Vein endothelial cell (primary cell): ENCODE measurements at places on chromosomes 16 and 17. TPM values are rescaled to one million over a fixed set of nuclear protein-coding genes. Genes with fewer than 3 reads are reported as not detected.

DCXR gene
- 40.1 and 43.4 TPM in 2 replicates for total RNA-seq

CRYM gene
- total RNA-seq: not detected in 2 replicates

KRT20 gene
- not detected in 2 replicates for total RNA-seq

SLC52A1 gene
- total RNA-seq: 0.33 TPM in 1 of 2 replicates, not detected in the other

KRTAP4-9 gene
- not detected in 2 replicates for total RNA-seq

RNF227 gene
- 0.76 and 0.98 TPM in 2 replicates for total RNA-seq

FOXF1 gene
- 0.19 and 0.65 TPM in 2 replicates for total RNA-seq

TXNDC11 gene
- 43.8 and 46.0 TPM in 2 replicates for total RNA-seq

AATK gene
- 3.1 and 5.6 TPM in 2 replicates for total RNA-seq

RAB11FIP4 gene
- not detected in 2 replicates for total RNA-seq

CDH16 gene
- total RNA-seq: not detected in 2 replicates

CLUH gene
- total RNA-seq: 73.0 and 76.8 TPM in 2 replicates

AOC3 gene
- total RNA-seq: under 0.01 TPM in 2 replicates

CLEC16A gene
- 27.4 and 28.8 TPM in 2 replicates for total RNA-seq

MSRB1 gene
- 20.5 and 21.6 TPM in 2 replicates for total RNA-seq

PIRT gene
- not detected in 2 replicates for total RNA-seq

SYCE1L gene
- total RNA-seq: 1.1 and 1.6 TPM in 2 replicates

ACSM2A gene
- total RNA-seq: not detected in 2 replicates

GCGR gene
- total RNA-seq: not detected in 2 replicates

ODF4 gene
- total RNA-seq: not detected in 2 replicates

ARHGAP23 gene
- 66.6 and 66.9 TPM in 2 replicates for total RNA-seq
